ENCODE measurements at places on chromosomes 3 and 15.

DNA sequence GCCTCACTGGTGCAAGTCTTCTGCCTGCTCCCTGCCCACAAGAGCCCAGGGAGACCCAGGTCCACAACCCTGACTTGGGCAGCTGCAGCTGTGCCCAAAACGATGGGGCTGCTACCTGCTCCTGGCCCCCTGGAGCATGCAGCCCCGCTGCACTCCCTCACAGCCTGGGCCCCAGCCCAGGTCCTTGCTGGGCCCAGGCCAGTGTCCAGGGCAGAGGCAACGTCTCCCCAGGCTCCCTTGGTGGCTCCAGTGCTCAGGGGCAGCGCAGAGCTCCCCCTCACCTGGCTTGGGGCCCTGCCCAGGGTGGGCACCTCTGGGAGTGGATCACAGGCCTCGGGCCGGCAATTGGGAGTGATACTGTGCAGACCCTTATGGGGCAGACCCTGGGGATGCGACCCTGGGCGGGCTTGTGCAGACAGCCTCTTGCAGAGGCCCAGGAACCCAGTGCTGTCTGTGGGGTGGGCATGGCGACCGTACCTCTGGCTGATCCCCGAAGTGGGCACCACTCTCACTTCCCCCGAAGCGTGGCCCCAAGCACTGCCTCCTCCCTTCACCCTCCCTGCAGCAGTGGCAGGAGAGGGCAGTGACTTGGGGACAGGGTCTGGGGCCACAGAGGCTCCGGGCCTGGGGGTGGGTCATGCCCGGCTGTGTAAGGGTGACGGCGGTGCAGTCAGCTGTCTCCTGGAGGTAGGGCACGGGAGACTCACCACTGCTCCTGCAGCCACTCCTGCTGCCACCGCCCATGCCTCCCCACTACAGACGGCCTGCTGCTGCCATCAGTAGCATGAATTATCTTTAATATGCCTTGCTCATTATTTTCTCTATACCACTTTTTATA is 255.9 kb downstream of the DOCK3 start:
- no peak for DNase-seq

- DNase-seq = no peak
These were observed 29.0 kb upstream of the NR2E3 start for GRCh38 chr15:71781179-71781964.

DNA sequence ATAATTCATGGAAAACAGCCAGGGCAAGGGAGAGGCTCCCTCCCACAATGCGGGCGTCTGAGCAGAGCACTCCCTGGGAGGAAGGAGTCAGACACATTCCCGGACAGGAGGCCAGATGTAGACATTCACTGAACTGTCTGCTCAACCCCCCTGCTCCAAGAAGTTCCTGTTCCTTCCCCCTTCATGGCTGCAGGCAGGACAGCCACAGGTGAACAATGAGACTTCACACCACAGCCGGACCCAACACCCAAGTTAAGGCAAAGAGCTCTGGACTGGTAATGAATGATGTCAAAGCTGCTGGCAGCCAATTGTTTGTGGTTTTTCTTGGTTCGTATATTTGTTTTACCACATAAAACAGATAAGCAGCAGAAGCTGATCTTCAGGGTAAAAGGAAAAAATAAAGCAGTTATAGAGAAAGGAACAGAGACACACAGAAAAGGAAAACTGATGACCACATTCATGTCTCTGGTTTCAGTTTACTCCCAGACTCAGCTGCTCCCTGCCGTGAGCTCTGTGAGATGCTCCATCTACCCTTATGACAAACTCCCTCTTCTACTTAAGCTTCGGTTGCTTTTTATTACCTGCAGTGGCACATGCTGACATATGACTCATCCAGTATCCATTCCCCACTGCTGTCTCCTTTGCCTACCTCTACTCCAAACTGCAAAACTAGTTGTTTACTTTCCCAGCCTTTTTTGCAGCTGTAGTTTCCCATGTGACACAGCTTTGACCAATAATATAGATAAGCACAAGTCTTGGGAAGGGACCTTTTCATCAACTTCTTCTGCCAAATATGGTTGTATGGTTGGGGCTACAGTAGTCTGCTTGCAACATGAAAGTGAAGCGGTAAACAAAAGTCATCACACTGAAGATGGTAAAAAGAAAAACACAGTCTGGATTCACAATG is 33.1 kb downstream of the DZIP1L start:
- DNase-seq = no peak

GRCh38 chr15:79924379-79924778 is 27.6 kb upstream of the MTHFS start:
- no peak for DNase-seq

DNA sequence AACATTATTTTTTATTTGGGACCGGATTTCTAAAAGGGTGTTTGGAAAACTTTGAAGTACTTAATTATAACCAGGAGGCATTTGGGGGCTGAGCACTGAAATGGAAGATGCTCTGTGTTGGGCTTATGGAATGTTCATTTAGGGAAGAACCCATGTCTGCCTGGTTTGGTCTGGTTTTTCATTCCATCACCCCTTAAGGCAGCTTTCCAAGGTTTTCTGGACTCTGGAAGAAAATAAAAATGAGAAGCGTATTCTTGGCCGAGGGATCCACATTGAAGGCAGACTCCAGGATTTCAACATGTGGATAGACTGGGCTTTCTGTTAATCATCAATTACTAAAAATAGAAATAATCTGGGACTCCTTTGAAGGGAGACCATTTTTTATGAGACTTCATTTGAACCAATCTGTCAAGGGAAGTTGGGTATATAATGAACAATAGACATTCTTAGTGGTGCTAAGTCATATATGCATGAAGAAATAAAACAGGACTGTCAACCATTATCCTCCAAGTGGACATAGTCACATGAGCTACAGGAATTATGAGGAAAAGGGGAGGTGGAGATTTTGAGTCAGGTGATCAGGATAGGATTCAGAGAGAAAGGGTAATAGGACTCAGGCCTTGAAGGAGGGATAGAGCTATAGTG is 270.5 kb upstream of the ADAMTS9 start:
- DNase-seq = no peak

DNA sequence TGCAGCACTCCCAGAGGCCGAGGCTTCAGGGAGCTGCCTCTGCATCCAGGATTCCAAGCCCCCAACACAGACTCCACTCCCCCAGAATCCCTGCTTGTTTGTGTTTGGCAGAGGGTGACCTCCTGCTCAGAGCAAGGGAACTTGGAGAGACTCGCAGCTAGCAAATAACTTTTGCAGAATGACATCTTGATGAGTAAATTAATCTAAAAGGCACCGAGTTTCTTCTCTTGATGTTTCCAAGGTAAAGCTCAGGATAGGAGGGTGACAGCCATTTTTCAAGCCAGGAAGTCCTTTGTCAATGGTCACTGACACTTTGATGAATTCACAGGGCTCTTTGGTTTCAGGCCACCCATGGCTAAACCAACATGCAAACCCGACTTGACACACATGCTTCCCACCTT is 523.0 kb downstream of the NTRK3 start:
- no peak for DNase-seq

GRCh38 chr3:197181741-197182140 is 116.7 kb downstream of the DLG1 start:
- no peak for DNase-seq

DNA sequence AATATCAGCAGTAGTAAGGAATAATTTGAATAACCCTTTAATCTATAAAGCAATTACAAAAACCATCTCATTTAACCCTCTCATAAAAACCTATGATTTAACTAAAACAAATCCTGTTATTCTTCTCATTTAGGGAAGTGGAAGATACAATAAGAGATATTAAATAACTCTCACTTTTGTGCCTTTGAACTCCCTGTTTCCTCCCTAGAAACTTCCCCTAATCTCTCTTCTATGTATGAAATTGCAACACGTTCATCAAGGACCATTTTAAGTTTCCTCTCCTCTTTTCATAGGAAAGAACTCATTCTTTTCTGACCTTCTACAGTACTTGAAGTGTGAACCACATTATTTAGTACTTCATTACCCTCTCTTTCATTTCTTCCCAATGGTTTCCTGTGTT is 18.8 kb upstream of the FAM81A start:
- DNase-seq = no peak

GRCh38 chr3:81651139-81651538 is 110.3 kb downstream of the GBE1 start:
- DNase-seq = no peak

DNA sequence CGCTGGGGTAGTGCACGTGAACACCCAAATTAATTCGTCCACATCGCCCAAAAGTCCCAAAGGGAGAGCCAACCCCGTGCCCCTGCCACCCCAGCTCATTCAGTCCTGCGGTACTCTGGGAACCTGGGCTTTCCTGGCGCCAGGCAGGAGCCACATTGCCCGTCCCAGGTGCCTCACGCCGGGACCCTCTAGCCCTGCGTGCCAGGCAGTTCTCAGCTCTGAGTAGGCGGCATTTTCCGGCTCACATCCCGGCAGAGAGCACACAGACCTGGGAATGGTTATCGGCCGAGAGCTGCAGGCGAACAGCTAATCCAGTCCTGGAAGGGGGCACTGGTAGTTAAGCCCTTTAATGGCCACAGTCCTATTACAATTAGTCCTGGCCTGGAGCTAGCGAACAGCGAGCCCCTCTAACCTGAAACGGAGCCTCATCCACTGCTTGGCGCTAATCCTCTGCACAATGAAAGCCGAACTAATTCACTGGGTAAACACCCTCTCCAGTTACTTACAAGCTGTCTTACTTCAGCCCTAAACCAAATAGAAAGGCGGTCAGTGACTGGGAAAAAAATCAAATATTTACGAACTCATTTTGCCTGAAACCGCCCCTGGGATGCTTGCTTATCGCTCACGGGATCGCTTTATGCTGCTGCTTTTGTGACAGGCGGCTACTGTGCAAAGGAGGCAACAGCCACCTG is 254.6 kb upstream of the SOX14 start:
- no peak for DNase-seq

GRCh38 chr3:42886294-42886822 is 10.7 kb upstream of the CYP8B1 start:
- DNase-seq = no peak

DNA sequence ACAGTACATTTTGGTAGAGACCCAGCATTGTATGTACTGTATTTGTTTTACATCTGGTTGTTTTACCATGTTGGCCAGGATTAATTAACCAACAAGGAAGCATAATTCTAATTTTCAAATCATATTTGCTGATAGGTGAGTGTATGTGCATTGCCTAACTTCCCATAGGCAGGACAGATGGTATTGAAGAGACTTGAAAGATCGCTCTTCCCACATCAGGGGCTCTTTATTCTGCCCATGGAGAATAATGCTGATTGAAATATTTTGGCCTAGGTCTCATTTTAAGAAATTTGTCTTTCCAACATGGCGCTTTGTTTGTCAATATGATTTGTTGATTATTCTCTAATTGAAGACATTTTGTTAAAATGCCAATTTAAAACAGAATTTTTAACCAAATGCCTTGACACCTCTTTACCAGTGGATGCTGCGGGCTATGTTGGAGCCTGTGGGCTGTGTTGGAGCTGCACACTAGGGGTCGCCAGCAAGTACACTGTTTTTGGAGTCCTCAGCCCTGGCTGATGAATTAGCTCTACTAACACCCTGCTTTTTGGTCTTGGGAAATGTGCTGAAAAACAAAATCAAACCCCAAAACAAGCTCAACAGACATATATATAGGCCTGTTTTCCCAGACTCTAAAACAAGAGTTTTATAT is 5.3 kb downstream of the P2RY12 start:
- no peak for DNase-seq

- DNase-seq = no peak
These were observed 281.3 kb downstream of the LPP start for GRCh38 chr3:188435266-188435665.

- DNase-seq = no peak
These were observed 60.1 kb upstream of the SEC61A1 start for GRCh38 chr3:127992127-127992526.

DNA sequence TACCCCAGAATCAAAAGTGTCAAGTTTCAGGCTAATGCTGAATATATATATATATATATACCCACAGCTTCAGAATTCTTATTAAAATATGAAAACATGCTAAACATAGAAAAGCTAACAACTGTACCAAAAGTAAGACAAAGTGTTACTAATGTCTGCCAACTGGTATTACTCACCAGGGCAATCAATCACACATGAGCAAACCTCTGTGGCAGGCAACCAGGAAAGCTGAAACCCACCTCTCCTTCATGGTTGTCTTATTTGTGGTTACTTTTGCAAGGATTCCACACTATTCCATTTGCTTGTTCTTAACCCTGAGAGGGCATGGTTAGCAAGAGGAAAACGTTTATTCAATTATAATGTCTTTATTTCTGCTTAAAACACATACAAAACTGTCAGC is 512.3 kb upstream of the MDFIC2 start:
- no peak for DNase-seq

DNA sequence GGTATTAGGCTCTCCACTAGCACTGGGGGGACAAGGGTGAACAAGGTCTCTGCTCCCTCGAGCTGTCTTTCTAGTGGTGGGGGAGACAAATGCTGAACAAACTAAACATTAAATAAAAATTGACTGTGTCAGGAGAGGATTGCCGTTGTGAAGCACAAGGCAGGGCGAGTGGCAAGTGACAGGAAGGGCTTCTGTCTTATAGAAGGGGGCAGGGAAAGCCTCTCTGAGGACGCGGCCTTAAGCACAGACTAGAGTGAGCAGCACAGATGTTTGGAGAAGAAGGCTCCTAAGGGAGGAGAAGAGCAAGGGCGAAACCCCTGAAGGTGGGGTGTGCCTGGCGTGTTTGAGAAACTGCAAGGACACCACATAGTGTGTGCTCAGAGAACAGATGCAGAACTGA is 50.9 kb upstream of the ATP2B2 start:
- no peak for DNase-seq

DNA sequence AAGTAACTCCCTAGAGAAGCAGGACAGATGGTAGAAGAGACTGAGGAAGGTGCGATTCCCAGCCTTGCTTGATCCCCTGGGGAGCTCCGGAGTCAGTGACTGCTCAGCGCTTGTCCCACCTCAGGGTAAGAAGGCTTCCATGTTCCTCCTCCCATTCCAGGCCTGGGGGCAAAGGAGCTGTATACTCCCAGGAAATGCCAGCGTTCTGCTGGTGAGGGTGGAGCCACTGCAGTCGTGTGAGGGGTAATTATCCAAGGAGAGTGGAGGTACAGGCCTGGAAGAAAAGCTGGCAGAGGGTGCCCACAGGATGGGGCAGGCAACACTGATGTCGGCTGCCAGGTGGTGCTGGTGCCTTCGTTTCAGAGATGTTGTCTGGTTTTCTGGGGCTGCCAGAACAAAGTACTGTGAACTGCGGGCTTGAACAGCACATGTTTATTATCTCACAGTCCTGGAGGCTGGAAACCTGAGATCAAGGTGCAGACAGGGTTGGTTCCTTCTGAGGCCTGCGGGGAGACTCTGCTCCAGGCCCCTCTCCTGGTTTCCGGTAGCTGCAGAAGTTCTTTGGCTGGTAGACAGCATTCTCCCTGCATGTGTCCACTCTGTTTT is 12.1 kb upstream of the APBA2 start:
- DNase-seq = no peak

- DNase-seq = no peak
These were observed 209.1 kb upstream of the NR2E3 start for GRCh38 chr15:71601038-71601834.

Data from SK-N-MC (cell line).